Activated CD8-positive, alpha-beta memory T cell treated with anti-CD3 and anti-CD28 coated beads, Interleukin-2, amount 10 ng/mL, durations not matched to agents 7 days and 5 days (primary cell): ENCODE measurements at places on chromosomes 6 and 20. TPM values are rescaled to one million over a fixed set of nuclear protein-coding genes. Genes with fewer than 3 reads are reported as not detected.

GRCh38 chr20:37669062-37669772, 24.6 kb upstream of the CTNNBL1 start:
- DNase-seq = no peak

DNA sequence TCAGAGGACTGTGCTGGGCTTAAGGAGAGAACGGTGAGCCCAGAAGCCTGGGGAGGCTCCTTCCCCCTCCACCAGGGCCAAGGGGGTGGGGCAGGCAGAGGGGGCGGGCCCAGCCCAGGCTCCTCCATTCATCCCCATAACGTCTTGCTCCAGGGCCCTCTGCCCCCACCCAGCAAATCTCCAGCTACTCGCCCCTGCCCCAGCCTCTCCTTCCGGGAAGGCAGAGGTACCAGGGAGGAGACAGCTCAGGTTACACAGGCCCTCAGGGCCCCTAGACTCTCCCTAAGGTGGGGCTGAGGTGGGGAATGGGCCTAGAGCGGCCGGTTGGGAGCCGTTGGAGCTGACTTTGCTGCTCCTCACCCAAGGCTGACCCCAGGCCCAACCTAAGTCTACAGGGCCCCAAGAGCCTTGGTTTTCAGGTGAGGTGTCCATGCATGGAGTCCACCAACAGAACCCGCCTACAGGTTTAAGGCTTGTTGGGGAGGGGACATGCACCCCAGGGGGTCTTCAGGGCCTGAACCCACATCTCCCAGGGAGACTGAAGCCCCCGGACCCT, 1.2 kb downstream of the LAMA5 start:
- no peak for DNase-seq

GRCh38 chr20:11389186-11389585, 528.5 kb upstream of the BTBD3 start:
- DNase-seq = no peak

- peak; percentile 69 for DNase-seq
Observed at GRCh38 chr6:111874025-111874415, 768 bp upstream of the FYN start.

- DNase-seq = no peak
Observed at GRCh38 chr6:105795913-105796517, 290.1 kb upstream of the PRDM1 start.

DNA sequence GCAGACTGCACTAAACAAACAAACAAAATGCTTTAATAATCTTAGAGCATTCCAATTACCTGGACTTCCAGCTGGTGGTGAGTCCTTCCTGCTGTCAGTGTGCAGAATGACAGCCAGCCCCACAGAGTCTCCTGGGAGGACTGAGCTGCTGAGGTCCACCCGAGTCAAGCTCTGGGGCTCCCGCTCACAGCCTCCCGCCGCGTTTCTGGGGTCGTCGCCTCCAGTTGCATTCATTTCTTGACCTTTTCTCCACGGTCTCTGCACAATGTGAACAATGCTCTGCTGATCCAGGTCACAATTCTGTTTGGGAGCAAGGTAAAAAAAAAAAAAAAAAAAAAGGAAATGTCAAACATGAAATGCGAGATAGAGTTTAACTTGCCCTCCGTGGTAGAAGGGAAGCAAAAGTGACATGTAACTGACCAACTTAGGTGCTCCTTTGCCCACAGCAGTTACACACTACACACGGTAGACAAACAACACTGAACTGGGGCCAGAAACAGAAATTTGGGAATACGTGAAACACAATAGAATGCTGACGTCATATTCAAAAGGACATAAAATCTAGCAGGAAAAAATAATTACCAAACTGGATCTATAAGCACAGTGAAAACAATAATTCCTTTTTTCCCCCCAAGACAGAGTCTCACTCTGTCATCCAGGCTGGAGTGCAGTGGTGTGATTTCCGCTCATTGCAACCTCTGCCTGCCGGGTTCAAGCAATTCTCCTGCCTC, 464.9 kb downstream of the PRKN start:
- no peak for DNase-seq

Gene POM121L2
- not detected for total RNA-seq

Gene ZGPAT
- total RNA-seq = 54.6 TPM

Gene SLC22A2
- total RNA-seq = not detected

Gene BIRC7
- total RNA-seq = not detected

Gene SDCBP2
- total RNA-seq = 4.3 TPM
